NCI-H1105 treated with DMSO at 0.1 percent for 48 hours (cell line): ENCODE measurements at places on chromosomes 4 and X.
A peak's percentile ranks its signal among the peaks of the same experiment; 100 is the strongest.

DNA sequence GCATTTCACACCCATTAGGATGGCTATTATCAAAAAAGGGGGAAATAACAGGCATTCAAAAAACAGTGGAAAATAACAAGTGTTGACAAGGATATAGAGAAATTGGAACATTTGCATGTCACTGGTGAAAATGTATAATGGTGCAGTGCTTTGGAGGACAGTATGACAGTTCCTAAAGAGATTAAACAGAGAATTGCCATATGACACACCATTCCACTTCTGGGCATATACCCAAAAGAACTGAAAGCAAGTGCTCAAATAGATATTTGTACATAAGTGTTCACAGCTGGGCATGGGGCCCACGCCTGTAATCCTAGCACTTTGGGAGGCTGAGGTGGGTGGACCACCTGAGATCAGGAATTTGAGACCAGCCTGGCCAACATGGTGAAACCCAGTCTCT is 348.1 kb downstream of the NR3C2 start:
- DNase-seq: no peak

GRCh38 chr4:22465996-22466395 is 49.9 kb downstream of the ADGRA3 start:
- no peak for DNase-seq

DNA sequence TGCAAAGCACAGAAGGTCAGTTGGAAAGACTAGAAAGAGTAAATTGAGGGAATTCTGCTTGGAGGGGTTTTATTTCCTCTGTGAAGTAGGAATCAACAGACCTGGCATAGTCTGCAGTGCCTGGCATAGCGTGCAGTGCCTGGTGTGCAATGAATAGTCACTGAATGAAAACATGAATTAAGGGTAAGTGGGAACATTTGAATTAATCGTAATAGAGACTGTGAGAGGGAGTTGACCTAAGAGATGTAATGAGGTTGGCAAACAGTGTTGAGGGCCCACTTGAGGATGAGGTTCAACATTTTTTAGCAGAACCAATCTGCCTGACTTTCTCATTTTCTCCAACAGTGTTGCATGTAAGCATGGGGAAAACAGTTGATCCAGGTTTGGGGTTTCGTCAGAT is 377.2 kb upstream of the FTHL17 start:
- DNase-seq: no peak

- DNase-seq: no peak
Measured at GRCh38 chr4:70715097-70715496, 6.7 kb upstream of the RUFY3 start.

- no peak for DNase-seq
Measured at GRCh38 chr4:77578145-77578544, 27.5 kb upstream of the CXCL13 start.

DNA sequence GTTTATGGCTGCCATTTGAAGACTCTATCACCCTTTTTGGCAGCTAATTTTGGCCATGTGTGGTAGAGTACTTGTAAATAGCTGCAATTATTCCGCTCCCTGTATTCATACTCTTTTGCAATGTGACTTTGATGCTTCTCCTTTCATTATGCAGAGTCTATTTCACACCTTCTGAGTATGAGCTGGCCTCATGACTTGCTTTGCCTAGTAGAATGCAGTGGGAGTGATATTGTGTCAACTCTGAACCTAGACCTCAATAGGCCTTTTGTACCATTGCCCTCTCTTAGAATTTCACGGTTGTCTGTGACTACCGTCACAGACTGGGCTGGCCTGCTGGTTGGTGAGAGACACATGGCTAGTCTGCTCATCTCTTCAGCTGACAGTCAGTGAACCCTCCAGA is 118.8 kb downstream of the DDIT4L start:
- no peak for DNase-seq

- peak; percentile 65 for DNase-seq
Measured at GRCh38 chrX:38112566-38112965, 106.2 kb downstream of the SYTL5 start.

DNA sequence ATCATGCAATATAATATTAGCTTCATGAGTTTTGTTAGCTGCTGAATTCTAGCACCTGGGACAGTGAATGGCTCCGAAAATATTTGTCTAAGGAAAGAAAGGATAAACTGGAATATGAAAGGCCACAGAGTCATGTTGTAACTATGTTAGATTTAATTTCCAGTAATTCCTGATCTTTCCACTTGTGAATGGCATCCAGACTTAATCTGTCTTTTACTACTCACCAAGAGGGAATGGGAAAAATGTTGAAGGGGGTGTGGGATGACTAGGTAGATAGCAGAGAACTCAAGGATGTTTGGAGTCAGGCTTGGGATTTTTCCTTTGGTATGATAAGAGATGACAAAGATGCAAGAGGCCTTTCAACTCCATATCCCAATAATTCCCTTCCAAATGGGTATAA is 9.4 kb downstream of the ADH6 start:
- no peak for DNase-seq

DNA sequence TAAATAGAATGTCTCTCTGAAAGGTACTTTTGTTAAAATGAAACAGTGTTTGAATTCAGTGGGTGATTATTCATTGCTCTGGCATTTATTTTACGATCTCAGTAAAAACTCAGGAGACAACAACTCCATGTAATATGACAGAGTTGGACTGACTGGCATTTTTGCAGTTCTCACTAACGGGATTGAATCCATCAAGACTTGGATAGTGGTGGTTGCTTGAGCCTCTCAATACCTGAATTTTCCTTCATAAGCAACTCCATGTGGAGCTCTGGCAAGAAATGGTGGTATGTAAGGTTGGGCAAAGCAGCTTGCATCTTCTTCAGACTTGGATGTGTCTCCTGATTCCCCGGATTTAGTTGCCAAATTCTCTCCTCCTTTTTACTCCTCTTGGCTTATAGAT is 72.7 kb downstream of the FRMPD4 start:
- no peak for DNase-seq

DNA sequence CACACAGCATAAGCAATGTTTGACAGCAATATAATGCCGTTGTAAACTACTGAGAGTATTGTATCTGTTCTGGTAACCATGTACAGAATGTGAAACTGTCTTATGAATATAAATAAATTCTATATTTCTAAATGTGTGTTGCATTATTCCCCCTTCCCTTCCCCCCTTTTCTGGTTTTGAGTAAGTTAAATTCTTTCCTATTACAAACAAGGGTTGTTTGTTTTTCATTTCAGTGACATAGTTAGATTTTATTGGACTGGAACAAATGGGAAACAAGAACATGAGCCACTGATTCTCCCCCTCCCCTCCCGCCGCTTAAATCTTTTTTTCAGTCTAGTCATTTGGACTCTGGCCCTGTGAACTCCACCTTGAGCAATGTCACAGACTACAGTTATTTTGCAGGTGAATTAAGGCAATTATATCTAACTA is 69.8 kb downstream of the GPAT3 start:
- DNase-seq: no peak
